Lung (tissue), 17 donors: ENCODE measurements at places on chromosomes 12 and 14. TPM values are rescaled to one million over a fixed set of nuclear protein-coding genes. Genes with fewer than 3 reads are reported as not detected.

Gene HOXC9
- polyA plus RNA-seq: 0.18 TPM

Gene CLEC4D
- polyA plus RNA-seq: 39.2 TPM

Gene NTS
- 0.10 TPM for polyA plus RNA-seq

Gene PEX5
- polyA plus RNA-seq: 34.8 TPM

Gene B4GALNT3
- polyA plus RNA-seq: 8.8 TPM

Gene HOXC10
- not detected for polyA plus RNA-seq

Gene SERPINA3
- 446 TPM for polyA plus RNA-seq

Gene SALL2
- 2.9 TPM for polyA plus RNA-seq

Gene TMEM253
- polyA plus RNA-seq: 0.43 TPM

Gene HSPB8
- polyA plus RNA-seq: 38.1 TPM

Gene ZNF268
- 3.3 TPM for polyA plus RNA-seq

Gene GSKIP
- polyA plus RNA-seq: 8.2 TPM

Gene TROAP
- polyA plus RNA-seq: 4.1 TPM

Gene GALNT8
- 0.09 TPM for polyA plus RNA-seq

Gene WIF1
- 16.9 TPM for polyA plus RNA-seq

Gene DENR
- polyA plus RNA-seq: 19.9 TPM

Gene CSRP2
- 21.9 TPM for polyA plus RNA-seq

Gene TMCC3
- 1.7 TPM for polyA plus RNA-seq

Gene ARHGAP9
- 62.1 TPM for polyA plus RNA-seq
